Stimulated activated CD8-positive, alpha-beta memory T cell treated with anti-CD3 and anti-CD28 coated beads, Interleukin-4, amount 100 ng/mL, for 1 hour (primary cell): ENCODE measurements at places on chromosomes 12 and 14.

- DNase-seq, result no peak
Observed at GRCh38 chr14:32826404-32827082, 112.1 kb upstream of the NPAS3 start.

DNA sequence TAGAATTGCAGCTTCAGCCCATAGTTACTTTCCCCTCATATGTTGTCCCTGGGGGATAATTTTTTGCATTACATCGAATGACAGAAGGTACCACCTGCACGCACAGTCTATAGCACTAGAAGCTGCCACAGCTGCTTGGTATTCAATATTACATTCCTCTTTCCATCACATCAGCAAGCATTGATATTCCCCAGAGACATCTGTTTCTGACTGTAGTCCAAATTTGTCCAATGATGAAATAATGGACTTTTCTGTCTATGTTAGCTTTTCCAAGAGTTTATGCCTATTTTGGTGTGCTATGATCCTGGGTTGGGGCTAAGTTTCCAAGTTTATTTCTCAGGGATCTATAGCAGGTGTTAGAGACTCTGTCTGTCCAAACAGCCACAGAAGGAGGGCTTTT, 335.4 kb downstream of the LRIG3 start:
- DNase-seq, result no peak

DNA sequence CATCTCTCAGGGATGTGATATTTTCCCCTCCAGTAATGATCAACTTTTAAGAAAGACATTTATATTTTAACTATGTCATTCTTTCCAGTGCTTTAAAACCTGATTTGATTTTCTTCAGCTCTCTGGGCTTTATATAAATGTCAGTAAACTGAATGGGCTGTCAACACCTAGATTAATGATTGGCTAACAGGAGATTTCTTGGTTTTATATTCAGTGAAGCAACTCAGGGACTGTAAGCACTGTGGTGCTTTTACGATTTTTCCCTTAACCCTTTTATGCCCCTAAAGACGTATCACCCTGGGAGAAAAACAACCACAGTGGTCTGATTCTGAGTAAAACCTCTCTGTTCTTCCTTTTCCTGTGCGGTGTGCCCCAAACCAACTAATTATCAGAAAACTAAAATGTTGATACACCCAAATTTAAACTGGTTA, 38.0 kb downstream of the PTGER2 start:
- DNase-seq, result no peak

DNA sequence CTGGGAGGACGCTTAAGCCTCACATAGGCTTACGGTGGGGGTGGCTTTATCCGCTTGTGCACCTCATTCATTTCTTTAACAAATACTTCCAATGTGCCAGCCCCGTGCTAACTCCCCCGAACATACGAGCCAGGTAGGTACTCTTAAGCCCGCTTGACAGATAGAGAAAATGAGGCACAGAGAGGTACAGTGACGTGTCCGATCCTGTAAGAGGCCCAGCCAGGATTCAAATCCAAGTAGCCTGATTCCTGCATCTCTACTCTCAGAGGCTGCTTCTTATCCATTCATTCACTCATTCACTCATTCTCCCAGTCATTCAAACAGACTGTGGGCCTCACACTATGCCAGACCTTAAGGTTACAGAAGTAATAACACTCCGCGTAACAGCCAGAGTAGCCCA, 477 bp downstream of the OAS3 start:
- DNase-seq, result no peak

- no peak for DNase-seq
Observed at GRCh38 chr12:123435636-123436016, 858 bp downstream of the RILPL2 start.

- no peak for DNase-seq
Observed at GRCh38 chr12:54032086-54032619, 697 bp upstream of the HOXC5 start.

- DNase-seq, result no peak
Observed at GRCh38 chr14:102209224-102209966, 69.7 kb downstream of the WDR20 start.

- no peak for DNase-seq
Observed at GRCh38 chr12:8089716-8090115, 7.6 kb downstream of the NECAP1 start.

DNA sequence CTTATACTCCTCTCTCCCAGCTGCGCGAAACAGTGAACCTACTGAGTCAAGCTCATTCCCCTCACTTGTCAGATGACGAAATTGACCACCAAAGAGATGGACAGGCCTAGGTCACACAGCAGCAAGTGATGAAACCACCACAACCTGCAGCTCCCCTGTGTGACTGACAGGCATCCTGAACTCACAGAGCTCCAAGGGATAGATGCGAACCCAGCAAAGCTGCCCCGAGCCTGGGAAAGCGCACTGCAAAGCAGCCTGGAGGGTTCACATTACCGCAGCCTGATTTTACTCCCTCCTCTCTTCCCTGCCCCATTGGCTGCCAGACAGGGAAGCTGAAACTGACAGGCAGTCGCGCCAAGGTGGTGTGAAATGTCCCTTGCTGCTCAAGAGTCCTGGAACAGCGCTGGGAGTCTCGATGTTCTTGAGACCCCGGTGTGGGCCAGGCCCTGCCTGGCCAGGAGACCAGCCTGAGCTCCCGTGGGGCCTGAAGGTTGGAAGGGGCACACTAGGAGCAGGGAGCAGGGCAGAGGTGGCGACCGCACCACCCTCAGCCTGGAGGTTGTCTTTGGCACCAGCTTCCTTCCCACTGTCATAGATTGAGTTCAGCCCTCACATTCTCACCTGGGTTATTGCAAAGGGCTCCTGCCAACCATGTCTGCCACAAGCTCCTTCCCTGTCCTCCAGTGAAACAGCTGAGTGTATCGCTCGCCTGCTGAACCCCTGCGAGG, 36.3 kb downstream of the SNRNP35 start:
- no peak for DNase-seq

DNA sequence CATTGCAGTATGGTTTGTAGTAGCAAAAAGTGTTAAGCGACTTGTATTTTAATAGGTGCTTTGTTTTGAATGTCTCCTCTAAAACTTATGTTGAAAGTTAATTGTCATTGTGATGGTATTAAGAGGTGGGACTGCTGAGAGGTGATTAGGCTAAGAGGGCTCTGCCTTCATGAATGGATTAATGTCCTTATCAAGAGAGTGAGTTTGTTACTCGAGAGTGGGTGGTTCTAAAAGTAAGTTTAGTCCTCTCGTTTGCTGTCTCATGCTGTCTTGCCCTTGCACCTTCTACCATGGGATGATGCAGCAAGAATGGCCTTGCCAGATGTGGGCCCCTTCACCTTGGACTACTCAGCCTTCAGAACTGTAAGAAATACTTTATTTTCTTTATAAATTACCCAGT, 17.4 kb downstream of the ZDHHC17 start:
- no peak for DNase-seq

DNA sequence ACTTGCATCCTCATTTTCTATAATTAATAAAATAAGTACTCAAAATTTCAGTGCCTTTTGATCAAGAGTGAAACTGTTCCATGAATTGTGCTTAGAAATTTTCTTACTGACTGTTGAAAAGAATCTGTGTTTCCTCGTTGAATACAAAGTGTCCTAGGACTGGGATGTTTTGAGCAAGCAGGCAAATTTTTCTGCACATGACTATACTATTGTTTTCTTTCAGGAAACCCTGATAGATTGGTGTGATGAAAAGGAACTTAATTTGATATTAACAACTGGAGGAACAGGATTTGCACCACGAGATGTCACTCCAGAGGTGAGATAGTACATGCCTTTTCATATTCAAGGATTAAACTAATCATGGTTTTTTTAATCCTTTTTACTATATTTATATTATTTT, 316.3 kb downstream of the GPHN start:
- DNase-seq, result no peak

- no peak for DNase-seq
Observed at GRCh38 chr12:56119361-56119796, 1.3 kb downstream of the ZC3H10 start.

- no peak for DNase-seq
Observed at GRCh38 chr12:54589964-54590363, 1.5 kb upstream of the PPP1R1A start.

- no peak for DNase-seq
Observed at GRCh38 chr12:49933796-49934195, 16.7 kb upstream of the AQP2 start.

DNA sequence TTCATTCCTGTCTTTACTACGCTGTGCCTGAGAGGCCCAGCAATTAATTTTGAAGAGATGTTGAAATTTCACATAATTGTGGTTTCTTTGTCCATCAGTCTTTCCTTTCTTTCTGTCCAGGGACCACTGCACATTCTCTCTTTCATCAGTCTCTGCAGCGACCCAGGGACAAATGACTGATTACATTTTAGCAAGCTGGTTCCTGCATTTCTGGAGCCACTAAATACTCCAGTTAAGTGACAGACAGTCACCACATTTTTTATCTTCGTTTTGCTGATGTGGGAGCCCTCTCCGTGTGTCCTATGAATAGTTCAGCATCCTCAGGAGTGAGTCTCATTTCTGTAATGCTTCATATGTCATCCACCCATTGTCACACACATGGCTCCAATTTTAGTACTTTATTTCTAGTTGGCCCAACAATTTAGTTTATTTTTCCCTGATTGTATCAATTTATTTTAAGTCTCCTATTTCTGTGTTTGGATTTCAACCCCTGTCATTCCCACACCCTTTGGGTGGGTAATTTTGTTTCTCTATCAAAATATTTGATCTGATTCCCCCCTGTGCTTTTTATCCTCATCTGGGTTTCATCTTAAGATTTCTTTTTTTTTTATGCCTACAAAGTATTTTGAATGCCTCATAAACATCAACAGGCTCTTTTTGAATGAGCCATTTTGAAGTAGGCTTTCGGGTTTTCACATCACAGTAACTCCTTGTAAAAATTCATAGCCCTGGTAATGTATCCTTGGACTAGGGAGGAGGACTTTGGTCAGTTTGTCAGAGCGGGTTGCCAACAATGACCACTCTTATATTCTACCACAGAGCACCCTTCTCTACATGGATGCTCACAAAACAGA, 1196.5 kb downstream of the GALC start:
- DNase-seq, result no peak

DNA sequence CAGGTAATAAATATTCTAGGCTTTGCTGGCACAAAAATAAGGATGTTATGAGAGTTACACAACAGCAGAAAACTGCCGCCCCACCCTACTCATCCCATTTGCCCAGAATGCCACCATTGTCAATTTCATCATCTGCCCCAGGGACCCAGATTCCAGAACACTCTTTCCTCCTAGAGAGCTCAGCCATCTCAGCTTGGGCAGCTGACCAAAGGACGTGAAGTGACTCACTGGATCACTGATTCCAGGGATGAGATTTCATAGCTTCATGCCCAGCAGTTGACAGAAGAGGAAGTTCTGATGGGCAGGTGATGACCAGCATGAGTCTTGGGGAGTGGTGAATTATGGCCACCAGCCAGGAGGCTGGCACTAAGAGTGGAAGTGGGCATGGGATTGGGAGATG, 450.3 kb downstream of the RMST start:
- no peak for DNase-seq

DNA sequence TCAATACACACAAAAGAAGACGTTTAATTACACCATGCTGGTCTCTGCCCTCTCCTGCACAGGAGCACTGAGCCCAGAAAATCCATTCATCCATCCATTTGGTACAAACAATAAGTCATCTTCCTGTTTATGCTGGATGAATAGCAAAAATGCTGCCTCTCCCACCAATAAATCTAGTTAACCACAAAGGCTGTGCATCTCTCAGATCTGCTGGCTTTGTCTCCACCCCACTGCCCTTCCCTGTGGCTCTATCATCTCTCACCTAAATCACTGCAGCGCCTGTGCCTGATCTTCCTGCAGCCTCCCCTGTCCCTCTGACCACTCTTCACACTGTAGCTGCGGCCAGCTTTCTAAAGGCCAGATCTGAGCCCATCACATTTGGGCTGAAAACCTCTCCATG, 72.9 kb upstream of the DDX11 start:
- no peak for DNase-seq

GRCh38 chr12:67609226-67609870, 39.2 kb upstream of the DYRK2 start:
- no peak for DNase-seq

DNA sequence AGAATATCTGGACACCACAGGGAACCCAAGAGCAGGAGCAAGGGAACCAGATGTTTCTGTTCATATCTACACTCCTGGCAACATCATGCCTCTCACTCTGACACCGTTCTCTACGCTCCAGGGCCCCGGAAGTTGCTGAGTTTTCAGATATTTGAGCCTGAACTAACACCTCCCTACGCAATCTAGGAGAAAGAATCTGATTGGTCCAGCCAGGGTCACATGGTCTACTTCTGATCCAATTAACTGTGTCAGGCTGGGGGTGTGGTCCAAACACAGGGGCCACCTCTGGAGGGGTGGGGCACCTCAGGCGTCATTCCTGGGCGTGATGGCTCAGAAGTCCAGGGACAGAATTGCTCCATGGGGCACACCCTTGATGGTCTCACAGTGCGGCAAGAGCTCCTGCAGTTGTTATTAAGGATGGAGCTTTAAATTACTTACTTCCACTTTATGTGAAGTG, 165.5 kb downstream of the PTPN11 start:
- DNase-seq, result no peak

GRCh38 chr12:111093428-111094142, 173.2 kb upstream of the MYL2 start:
- DNase-seq, result no peak

DNA sequence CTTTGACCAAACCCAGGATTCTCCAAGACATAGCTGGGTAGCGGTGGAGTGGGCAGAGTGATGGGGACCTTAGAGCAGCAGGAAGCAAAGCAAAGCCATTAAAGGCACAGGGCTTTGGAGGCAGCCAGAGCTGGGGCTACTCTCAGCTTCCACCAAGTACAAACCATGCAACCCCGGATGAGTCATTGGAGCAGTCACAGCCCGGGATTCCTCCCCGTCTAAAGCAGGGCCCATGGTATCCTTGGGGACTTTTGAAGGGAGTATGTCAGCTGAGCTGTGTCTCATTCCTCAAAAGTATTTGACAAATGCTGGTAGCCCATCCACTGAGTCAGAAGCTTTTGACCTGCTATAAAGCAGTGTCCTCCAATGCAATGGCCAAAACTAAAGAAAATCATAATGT, 9.7 kb upstream of the IFI27 start:
- DNase-seq, result no peak

DNA sequence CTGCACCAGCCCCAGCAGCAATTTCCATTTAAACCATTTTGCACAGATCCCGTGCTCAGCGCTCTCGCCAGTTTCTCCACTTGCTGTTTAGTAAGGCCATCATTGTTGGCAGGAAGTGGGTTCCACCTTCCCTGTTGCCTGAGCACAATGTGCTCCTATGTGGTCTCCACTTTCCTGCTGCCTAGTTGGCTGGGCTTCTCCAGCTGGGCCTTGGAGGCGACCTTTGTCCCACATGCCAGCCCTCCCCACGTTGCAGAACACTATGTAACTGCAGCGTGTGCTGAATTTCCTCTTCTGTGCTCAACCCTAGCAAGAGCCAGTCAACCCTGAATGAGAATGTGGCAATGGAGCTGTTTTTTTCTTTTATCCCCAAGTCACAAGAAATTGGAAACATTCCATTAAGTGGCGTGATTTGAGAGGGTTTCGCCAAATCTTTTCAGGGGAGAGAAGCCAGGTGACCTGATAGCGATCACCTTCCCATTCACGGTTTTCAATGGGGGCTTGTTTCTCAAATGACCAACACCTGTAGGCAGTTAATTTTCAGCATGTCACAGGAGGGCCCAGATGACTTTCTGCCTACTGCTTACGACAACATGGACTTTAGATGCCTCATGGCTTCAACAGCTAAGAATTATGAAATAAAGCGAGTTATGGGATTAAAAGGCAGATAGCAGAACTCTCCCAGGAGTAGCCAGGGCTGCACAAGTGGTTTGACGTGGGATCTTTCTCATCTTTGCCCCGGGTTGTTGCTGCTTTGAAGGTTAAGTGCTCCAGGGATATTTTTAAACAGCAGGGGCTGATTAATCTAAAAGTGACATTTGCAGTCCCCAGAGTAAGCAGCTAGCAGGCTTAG, at the start of gene ACACB:
Gene ACACB, plus strand, starts transcription at position 830 of the 853 bp plus-strand sequence. CDS start 22,819 bp downstream, outside the sequence.
- no peak for DNase-seq

- no peak for DNase-seq
Observed at GRCh38 chr14:50928002-50928635, 16.2 kb downstream of the PYGL start.
